CD4-positive, alpha-beta T cell treated with Interleukin-2 at 100 ng/mL for 4 hours (primary cell): ENCODE measurements at places on chromosomes 16 and 17.

DNA sequence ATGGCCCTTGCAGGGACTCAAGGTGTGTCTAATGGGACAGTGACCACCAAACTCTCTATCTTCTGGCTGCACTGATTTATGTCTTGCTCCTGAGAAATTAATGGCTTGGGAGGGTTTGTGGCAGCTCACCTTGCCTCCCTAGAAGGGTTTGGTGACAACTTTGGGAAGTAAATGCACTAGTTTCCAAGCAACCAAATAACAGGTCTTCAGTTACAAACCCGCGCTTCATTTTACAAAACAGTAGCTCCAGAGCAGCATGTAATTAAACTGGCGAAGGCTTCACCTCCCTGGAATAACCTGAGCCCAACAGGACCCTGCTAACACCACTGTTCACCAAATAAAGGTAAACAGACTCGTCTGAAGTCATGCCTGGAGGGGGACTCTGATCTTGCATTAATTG lies 318.3 kb downstream of the SLC39A11 start:
- no peak for DNase-seq

- DNase-seq: no peak
These were observed 5.1 kb downstream of the FANCA start for GRCh38 chr16:89811321-89811720.

- no peak for DNase-seq
These were observed 43.6 kb downstream of the NLRC5 start for GRCh38 chr16:57032931-57033330.

DNA sequence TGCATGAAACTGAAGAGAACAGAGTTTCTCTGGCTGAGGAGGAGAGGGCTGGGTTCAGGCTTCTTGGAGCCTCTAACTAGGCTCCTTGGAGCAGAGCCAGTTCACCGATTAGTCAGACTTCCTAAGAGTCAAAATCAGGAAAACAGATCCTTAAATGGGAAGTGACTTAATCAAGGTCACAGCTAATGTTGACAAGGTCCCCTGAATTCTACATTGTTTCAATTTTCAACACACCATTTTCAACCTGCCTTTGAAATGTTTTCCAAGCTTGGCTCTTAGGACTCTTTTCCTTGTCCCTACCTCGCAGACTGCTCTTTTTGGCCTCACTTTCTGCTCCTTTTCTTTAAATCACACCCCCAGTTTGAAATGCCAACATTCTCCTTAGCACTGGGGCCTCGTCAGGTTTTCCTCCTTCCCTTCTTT lies 16.3 kb downstream of the MYL4 start:
- no peak for DNase-seq

GRCh38 chr17:50816771-50817751 lies 18.3 kb upstream of the WFIKKN2 start:
- peak; percentile 57 for DNase-seq

- DNase-seq: no peak
These were observed 301.6 kb upstream of the C16orf82 start for GRCh38 chr16:26765087-26765486.
